ENCODE measurements at places on chromosomes 11 and 22. TPM values are rescaled to one million over a fixed set of nuclear protein-coding genes. Genes with fewer than 3 reads are reported as not detected.

- peaks cover 31% of the 10 kb centered on the region for H3K4me1 ChIP-seq
- no peaks in the 10 kb centered on the region for H3K36me3 ChIP-seq
- DNase-seq = no peak
- H3K27me3 ChIP-seq = no peaks in the 10 kb centered on the region
Observed at GRCh38 chr11:2914455-2915195, 14.6 kb downstream of the PHLDA2 start.

GRCh38 chr11:113286509-113287497 lies 27.6 kb upstream of the TTC12 start:
- no peak overlapping the region for H3K4me3 ChIP-seq
- no peaks in the 10 kb centered on the region for H3K27me3 ChIP-seq
- H3K27ac ChIP-seq = no peak overlapping the region
- no peaks in the 10 kb centered on the region for H3K36me3 ChIP-seq

DNA sequence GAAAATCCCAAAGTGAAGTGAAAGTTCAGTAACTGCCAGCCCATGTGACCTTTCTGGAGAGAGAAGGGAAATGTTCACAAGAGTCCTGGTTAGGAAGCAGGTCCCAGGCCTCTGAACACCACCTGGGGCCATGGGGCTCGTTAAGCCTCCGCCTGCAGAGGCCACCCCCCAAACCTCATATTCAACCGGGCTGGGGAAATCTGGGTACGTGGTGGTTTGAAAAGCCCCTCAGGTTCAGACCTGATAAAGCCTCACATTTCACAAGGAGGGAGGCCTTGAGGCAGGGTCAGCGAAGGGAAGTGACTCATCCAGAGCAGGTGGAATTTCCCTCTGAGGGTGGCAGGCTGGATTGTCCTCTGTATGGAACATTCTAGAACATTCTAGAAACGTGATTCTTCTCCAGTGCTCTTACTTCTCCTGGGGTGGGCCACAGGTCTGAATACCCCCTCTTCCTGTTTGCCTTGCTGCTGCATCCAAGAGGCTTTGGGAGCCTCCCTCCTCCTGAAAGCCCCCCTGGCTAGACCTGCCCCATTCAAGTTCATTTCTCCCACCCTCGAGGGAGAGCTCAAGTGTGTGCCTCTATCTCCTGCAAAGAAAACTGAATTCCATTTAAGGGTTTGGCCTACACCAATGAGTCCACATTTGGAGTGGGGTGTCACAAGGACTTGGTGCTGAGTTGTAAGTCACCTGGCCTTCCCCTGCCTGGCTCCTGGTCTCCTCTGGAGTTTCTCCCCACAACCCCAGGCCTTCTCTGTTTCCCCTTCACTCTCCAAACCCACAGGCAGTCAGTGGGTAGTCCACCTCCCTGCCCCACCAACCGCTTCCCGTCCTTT lies 6.3 kb downstream of the FXYD2 start:
- H3K4me3 ChIP-seq = no peak overlapping the region
- H3K27me3 ChIP-seq = no peaks in the 10 kb centered on the region
- DNase-seq = no peak
- peaks cover 65% of the 10 kb centered on the region for H3K4me1 ChIP-seq
- peak overlapping the region; percentile 85 for H3K27ac ChIP-seq

DNA sequence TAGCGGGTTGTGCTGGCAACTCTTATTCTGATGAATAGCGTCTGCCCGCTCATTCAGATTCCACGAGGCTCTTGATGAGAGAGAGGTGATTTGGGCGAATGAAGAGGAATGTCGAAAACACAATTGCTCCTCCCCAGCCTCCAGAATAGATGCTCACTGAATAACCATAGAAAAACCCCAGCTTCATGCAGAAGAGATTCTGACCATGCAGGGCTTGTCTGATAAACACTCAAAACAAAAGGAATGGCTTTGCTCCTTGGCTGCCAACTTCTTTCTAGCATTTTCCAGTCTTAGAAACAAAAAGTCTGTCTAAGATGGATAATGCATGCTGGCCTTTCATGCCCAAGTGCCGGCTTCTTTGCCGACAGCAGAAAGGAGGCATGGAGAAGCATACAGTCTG lies 569.5 kb downstream of the MN1 start:
- no peaks in the 10 kb centered on the region for H3K27me3 ChIP-seq
- H3K4me1 ChIP-seq = no peaks in the 10 kb centered on the region
- H3K4me3 ChIP-seq = no peak overlapping the region
- no peak overlapping the region for H3K27ac ChIP-seq

DNA sequence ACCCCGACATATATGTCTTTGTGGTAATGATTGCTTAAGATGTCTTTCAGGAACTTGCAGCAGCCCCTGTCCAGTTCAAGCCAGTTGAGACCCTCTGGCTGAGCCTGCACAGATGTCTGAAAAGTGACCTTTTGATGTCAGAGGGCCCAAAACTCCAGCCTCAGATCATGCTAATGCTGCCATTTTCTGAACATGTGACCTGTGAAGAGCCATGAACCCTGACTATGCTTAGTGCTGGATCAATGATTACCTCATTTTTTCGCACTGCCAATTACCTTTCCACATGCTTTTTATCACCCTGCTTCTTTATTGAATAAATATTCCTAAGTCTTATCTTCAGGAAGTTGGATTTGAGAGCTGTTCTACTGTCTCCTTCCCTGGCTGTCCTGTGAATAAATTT lies 6.9 kb upstream of the CYP2R1 start:
- no peak overlapping the region for H3K4me3 ChIP-seq
- H3K27me3 ChIP-seq = no peaks in the 10 kb centered on the region
- no peaks in the 10 kb centered on the region for H3K36me3 ChIP-seq

GRCh38 chr22:39318507-39319283 lies 728 bp downstream of the RPL3 start:
- peak overlapping the region; percentile 94 for H3K27ac ChIP-seq
- no peaks in the 10 kb centered on the region for H3K27me3 ChIP-seq
- peaks cover 52% of the 10 kb centered on the region for H3K4me1 ChIP-seq
- peak overlapping the region; percentile 58 for H3K4me3 ChIP-seq

DNA sequence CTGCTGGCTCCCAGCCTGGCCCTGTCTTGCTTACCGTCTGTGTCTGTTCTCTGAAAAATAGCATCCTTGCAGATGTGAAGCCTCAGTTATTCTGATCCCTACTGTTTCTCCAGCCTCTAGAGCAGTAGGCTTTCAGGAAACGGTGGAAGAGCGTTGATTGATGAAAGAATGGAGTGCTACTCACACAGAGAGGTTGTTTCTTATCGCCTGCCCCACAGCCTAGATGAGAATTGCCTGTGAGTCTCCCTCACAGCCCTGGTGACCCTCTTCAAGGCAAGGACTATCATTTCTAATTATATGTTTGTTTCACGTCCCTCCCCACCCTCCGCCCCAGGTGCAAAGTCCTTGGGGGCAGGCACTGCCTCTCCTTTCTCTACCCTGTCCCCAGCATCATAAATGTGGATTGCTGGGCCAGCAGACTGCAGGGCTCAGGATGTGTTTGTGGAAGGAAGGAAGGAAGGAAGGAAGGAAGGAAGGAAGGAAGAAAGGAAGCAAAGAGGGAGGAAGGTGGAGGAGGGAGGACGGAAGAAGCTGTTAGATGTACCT lies 575.3 kb upstream of the B3GAT1 start:
- no peaks in the 10 kb centered on the region for H3K27me3 ChIP-seq
- no peaks in the 10 kb centered on the region for H3K4me1 ChIP-seq
- DNase-seq = no peak

- no peaks in the 10 kb centered on the region for H3K36me3 ChIP-seq
- no peak overlapping the region for H3K4me3 ChIP-seq
- DNase-seq = no peak
Observed at GRCh38 chr11:118703563-118704106, 24.2 kb upstream of the TREH start.

GRCh38 chr22:32619614-32620426 lies 145.2 kb downstream of the FBXO7 start:
- H3K4me3 ChIP-seq = no peak overlapping the region
- H3K4me1 ChIP-seq = no peaks in the 10 kb centered on the region
- H3K27me3 ChIP-seq = no peaks in the 10 kb centered on the region
- DNase-seq = peak; percentile 60
- no peaks in the 10 kb centered on the region for H3K36me3 ChIP-seq
- no peak overlapping the region for H3K27ac ChIP-seq

GRCh38 chr11:35160902-35161597 lies 22.1 kb downstream of the CD44 start:
- no peak overlapping the region for H3K27ac ChIP-seq
- H3K36me3 ChIP-seq = no peaks in the 10 kb centered on the region
- no peaks in the 10 kb centered on the region for H3K27me3 ChIP-seq

GRCh38 chr11:45288339-45288738 lies 2.2 kb upstream of the SYT13 start:
- H3K4me3 ChIP-seq = no peak overlapping the region
- H3K36me3 ChIP-seq = no peaks in the 10 kb centered on the region
- peaks cover 9% of the 10 kb centered on the region for H3K4me1 ChIP-seq

DNA sequence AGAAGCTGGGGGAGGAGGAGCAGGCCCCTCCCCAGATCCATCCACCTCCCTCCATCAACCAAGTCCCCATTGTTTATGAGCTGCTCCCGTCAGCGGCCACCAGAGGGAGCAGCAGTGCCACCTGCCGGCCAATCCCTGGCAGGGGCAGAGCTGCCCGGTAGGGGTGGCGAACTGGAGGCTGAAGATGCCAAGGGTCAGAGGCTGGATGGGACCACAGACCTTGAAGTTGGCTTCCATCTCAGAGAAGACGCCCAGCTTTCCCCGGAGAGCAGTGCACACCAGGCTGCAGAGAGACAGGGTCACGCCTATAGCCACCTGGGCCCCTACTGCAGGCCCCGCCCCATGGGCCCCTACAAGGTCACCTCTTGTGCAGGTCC lies 3.6 kb downstream of the FIBP start:
- DNase-seq = peak; percentile 78
- H3K4me3 ChIP-seq = no peak overlapping the region
- H3K36me3 ChIP-seq = peaks cover 7% of the 10 kb centered on the region
- no peak overlapping the region for H3K27ac ChIP-seq
- H3K27me3 ChIP-seq = no peaks in the 10 kb centered on the region

- H3K27me3 ChIP-seq = no peaks in the 10 kb centered on the region
- no peaks in the 10 kb centered on the region for H3K36me3 ChIP-seq
- H3K27ac ChIP-seq = no peak overlapping the region
- no peak for DNase-seq
- peaks cover 5% of the 10 kb centered on the region for H3K4me1 ChIP-seq
- H3K4me3 ChIP-seq = no peak overlapping the region
Observed at GRCh38 chr11:69352715-69353319, 58.9 kb downstream of the MYEOV start.

- H3K4me1 ChIP-seq = peaks cover 11% of the 10 kb centered on the region
- no peak for DNase-seq
- no peak overlapping the region for H3K27ac ChIP-seq
- no peaks in the 10 kb centered on the region for H3K36me3 ChIP-seq
- H3K4me3 ChIP-seq = no peak overlapping the region
Observed at GRCh38 chr11:5807580-5807979, 1.1 kb upstream of the OR52N2 start.

GRCh38 chr11:79094616-79095015 lies 346.2 kb downstream of the TENM4 start:
- no peak overlapping the region for H3K27ac ChIP-seq
- no peak for DNase-seq
- H3K4me1 ChIP-seq = peaks cover 5% of the 10 kb centered on the region
- H3K4me3 ChIP-seq = no peak overlapping the region
- H3K27me3 ChIP-seq = no peaks in the 10 kb centered on the region

MYRF gene
- total RNA-seq = 33.2 TPM

SPDYC gene
- total RNA-seq = not detected

MMP27 gene
- total RNA-seq = not detected

RPS25 gene
- 824 TPM for total RNA-seq

SYT8 gene
- total RNA-seq = 6.0 TPM

PIK3C2A gene
- 21.4 TPM for total RNA-seq

MMP10 gene
- total RNA-seq = not detected

Measured in body of pancreas (tissue), 4 donors.